Stimulated activated CD4-positive, alpha-beta T cell treated with anti-CD3 and anti-CD28 coated beads, Interleukin-12 subunit alpha, Interleukin-12 subunit beta, amount 100 ng/mL, for 24 hours (primary cell): ENCODE measurements at places on chromosomes 7 and 10.

DNA sequence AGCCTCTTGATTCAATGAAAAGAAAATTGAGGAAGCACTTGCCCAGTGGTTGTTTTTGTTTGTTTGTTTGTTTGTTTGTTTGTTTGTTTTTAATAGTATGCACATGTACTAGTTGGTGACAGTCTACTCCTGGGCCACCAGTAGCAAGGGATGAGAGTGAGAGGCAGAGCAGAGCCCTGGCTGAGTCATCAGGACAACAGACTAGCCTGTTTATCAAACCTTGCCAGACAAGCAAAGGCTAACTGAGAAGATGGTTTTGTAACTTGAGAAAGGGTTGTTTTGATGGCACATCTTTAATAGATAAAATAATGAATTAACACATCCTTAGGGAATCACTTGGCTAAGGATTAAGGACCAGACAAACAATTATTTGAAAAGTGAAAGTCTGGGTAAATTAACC, 78.1 kb downstream of the INHBA start:
- DNase-seq, result no peak

- no peak for DNase-seq
Observed at GRCh38 chr7:43922726-43923125, 3.5 kb upstream of the UBE2D4 start.

DNA sequence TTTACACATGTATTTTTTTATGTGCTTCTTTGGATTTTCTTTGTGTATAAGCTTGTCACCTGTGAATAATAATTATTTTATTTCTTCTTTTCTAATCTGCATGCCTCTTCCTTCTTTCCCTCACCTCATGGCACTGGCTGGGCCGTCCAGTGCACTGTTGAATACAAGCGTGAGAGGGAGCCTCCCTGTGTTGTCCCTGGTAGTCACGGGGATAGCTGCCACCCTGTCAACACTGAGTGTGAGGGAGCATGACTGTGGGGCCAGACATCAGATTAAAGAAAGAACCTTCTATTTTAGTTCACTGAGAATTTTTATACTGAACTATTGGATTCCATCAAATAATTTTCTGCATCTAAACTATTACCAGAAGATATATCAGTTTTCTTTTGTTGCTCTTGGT, 187.9 kb downstream of the CDC14C start:
- no peak for DNase-seq

- no peak for DNase-seq
Observed at GRCh38 chr10:115957786-115958442, 315.1 kb downstream of the GFRA1 start.

DNA sequence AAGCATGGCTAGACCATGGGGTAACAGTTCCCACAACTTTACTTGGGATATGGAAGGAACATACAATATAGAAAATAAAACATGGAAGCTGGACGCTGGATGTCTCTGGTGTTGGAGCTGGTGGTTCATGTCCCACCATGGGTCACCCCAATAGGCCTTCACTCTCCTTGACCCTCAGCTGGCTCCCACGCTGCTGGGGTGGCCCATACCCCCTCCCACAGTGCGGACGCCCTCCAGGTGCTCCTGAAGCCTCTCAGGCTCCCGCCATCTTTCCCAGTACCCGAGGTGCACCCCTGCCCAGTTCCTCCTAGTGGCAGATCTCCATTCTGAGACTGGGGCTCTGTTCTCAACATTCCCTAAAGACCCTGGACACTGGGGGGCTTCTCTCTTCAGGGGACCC, 5.8 kb upstream of the CPA1 start:
- no peak for DNase-seq

DNA sequence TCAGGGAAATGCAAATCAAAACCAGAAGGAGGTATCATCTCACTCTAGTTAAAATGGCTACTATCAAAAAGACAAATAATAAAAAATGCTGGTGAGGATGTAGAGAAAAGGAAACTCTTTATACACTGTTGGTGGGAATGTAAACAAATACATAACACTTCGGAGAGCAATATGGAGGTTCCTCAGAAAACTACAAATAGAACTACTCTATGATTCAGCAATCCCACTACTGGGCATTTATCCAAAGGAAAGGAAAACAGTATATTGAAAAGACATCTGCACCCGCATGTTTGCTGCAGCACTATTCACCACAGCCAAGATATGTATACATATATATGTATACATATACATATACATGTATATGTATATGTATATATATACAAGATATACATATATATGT, 94.2 kb downstream of the C10orf90 start:
- DNase-seq, result no peak

- DNase-seq, result no peak
Observed at GRCh38 chr7:157909370-157909769, 572.6 kb downstream of the DNAJB6 start.

GRCh38 chr7:66776800-66777442, 36.4 kb downstream of the RABGEF1 start:
- no peak for DNase-seq

DNA sequence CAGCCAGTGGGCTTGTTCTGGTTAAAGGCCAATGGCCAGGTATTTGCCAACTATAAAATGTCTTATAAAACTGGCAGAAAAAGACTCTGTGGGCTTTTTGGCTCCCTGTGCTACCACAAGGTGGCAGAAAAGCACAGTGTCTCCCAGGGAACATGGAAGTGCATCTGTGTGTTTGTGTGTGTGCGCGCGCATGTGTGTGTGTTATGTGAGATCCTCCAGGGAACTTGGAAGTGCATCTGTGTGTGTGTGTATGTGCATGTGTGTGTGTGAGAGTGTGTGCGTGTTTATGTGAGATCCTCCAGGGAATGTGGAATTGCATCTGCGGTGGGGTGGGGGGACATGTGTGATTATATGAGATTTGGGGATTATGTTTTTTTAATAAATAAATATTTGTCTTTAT, 30.2 kb upstream of the ABI1 start:
- peak; percentile 37 for DNase-seq

- DNase-seq, result no peak
Observed at GRCh38 chr10:132117636-132118190, 52.0 kb downstream of the JAKMIP3 start.

GRCh38 chr7:35749556-35749955, 51.3 kb upstream of the SEPTIN7 start:
- DNase-seq, result no peak

- DNase-seq, result no peak
Observed at GRCh38 chr7:157313645-157314044, 23.2 kb upstream of the DNAJB6 start.

GRCh38 chr10:48445932-48446331, 139.5 kb downstream of the MAPK8 start:
- DNase-seq, result no peak

- DNase-seq, result no peak
Observed at GRCh38 chr7:154871507-154871906, 131.4 kb downstream of the PAXIP1 start.

DNA sequence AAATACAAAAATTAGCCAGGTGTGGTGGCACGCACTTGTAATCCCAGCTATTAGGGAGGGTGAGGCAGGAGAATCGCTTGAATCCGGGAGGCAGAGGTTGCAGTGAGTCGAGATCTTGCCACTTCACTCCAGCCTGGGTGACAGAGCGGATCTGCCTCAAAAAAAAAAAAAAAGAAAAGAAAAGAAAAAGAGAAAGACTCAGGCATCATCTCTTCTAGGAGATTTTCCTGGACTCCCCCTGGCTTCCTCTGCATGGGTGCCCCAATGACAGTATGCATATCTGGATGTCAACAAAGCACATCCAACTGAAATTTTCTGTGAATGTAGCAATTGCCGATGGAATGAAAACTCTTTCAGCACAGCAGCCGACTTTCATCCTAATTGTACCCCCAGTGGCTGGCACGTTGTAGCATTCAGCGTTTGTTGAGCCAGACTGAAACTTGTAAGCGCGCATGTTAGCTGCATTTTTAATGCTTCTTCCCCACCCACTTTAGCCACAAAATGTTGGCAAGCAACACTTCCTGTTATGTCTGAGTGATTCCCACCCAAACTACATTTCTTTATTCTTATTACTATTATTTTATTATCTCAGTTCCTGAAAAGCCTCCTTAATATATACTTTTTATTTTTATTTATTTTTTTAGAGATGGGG, 70.2 kb downstream of the PRTFDC1 start:
- no peak for DNase-seq

DNA sequence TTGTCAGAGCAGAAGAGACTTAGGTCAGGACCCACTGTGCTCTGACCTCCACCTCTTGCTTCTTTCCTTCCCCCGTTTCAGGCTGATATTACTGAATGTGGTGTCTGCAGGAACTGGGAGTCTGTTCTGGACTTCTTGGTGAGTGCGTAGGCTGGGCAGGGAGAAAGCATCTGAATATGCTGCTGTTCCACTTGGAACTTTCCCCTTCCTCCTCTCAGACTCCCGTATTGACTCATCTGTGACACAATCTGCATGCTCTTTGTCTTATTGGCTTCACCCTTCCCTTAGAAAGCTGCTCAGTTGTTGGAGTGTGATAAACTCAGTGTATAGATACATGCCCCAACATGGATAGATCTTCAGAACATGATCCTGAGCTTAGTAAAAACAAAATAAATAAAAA, 137.6 kb upstream of the HABP2 start:
- DNase-seq, result no peak

GRCh38 chr7:134948246-134948645, 38.1 kb upstream of the AGBL3 start:
- DNase-seq, result no peak

DNA sequence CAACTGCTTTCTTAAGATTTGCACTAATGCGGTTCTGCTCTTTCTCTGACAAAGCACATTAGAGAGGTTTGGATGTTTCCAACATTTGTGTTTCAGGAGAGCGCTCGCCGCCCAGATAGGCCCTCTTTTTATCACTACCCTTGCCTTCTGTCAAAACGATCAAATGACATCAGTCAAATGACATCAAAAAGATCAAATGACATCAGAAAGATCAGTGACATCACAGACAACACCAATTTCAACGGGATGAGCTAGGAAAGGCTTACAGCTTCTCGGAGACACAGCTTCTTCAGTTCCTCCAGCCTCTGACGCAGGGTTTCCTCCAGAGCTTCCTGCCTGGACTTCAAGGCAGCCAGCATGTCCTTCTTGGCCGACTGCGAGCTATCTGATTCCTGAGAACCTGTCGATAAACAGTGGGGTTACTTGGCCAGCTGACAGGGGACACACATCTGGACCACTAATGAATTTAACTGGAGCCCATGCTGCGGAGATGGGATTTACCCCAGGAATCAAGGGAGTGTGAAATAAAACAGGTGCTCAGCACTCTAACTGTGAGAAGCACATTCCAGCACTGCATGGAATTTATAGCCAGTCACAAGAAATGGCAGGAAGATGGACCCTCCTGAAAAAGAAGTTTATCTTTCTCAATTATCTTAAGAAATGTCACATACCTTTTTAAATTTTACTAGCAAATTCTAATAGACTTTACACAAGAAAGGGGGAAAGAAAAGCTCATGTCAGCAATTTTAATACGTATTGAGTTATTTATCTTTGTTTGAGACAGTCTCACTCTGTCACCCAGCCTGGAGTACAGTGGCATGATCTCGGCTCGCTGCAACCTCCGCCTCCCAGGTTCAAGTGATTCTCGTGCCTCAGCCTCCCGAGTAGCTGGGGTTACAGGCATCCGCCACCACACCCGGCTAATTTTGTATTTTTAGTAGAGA, 88.2 kb downstream of the PRPF18 start:
- no peak for DNase-seq

DNA sequence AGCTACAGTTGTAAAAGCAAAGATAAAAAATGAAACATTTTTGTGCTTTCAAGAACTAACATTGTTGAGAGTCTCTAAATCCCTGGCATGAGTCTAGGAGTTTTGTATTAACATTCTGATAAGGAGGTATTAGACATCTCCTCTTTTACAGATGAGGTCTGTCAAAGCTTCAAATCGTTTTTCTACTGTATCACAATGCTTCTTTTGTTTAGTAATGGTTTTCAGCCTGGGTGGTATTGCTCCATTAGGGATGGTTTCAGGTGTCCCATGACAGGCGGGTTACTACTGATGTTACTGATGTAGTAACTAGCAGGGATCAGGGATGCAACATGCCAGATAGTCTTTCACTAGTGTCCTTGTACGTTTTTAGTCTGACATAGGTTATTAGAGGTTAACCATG, 27.4 kb downstream of the STAM start:
- DNase-seq, result no peak

DNA sequence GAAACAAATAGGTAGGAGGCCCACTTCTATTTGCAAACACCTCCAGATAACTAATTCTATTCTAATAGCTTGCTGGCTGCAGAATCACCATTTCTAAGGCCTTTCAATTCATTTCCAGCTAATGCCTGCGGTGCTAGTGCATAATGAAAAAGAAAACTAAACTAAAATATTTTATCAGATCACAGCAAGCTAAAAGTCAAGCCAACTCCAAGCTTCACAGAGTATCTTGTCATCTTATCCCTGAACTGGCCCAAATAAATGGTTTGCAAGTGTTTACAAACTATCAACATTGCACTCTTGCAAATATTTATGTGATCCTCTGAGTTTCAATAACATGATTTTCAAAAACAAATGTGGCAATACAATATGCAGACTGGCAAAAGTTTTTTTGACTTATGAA, 166.0 kb downstream of the IPMK start:
- DNase-seq, result no peak

DNA sequence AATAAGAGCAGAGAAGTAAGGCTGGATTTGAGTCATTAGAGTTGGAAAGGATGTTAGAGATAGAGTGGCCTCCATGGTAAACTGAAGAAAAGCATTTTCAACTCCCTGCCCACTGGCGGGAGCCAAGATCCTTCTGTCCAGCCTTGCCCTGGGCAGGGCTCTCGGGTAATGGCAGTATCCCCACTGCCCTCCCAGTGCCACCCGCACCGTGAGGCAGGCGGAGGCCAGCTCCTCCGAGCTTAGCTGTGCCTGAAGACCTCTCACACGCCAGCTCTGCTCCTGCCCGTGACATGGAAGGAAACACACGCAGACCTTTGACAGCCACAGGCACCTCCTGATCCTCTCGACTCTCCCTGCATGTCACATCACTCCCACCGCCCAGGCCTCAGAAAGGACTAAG, 22.3 kb downstream of the BCCIP start:
- no peak for DNase-seq

DNA sequence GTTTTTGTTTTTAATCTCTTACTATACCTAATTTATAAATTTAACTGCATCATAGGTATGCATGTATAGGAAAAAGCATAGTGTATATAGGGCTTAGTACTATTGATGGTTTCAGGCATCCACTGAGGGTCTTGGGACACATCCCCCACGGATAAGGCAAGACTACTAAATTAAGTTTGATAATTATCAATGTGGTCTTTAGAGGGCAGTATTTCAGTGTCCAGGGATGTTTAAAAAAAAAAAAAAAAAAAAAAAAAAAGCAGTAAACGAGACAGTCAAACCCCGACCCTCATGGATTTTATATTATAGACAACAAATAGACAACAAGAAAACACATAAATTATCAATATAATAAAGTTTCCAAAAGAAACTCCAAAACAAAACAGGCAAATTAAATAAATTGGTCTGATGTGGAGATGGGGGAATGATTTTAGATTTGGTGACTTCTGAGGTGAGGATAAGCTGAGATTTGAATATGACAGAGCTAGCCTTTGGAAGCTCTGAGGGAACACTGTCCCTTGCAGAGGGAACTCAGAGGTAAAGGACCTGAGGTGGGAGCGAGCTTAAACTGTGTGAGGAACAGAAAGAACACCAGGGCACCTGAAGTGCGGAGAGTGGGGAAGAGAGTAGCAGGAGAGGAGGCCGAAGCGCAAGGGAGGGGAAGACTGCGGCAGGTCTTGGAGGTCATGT, 14.8 kb downstream of the ACSM6 start:
- no peak for DNase-seq
